ENCODE measurements at places on chromosomes 2 and 18. TPM values are rescaled to one million over a fixed set of nuclear protein-coding genes. Genes with fewer than 3 reads are reported as not detected.

The UGT1A5 gene
- total RNA-seq: not detected

The GPR55 gene
- total RNA-seq: 0.17 TPM

The ARPC2 gene
- 74.7 TPM for total RNA-seq

The SNRPD1 gene
- total RNA-seq: 10.7 TPM

GRCh38 chr2:1599301-1600085, 144.8 kb downstream of the PXDN start:
- DNase-seq: no peak

DNA sequence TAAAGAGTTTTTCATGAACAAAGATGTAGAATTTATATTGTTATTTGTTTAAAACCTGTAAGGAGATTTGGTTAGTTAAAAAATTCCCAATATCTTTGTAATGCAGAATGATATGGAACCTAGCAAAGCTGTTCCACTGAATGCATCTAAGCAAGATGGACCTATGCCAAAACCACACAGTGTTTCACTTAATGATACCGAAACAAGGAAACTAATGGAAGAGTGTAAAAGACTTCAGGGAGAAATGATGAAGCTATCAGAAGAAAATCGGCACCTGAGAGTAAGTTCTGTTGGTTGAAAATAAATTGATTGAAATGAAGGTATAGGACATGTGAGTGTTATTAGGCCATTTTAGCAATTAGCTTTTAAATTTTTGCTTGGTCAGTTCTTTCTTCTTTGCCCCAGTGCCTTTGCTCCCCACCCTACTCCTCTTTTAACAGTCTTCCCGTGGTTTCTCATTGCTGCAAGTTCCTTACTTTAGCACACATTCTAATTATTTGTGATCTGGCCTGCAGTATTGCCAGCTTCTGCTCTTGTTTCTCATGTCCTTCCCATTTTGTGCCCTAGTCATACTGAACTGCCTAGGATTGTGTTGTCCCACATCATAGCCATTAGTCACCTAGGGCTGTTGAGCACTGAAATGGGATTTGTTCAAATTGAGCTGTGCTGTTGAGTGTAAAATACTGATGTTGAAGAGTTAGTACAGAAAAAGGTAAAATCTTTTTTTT, 36.6 kb downstream of the VAPA start:
- DNase-seq: no peak

GRCh38 chr2:172998547-172999272, 76.9 kb upstream of the MAP3K20 start:
- no peak for DNase-seq

GRCh38 chr2:111975819-111976218, 77.4 kb downstream of the MERTK start:
- no peak for DNase-seq

GRCh38 chr2:110731064-110731463, 1.3 kb upstream of the ACOXL start:
- no peak for DNase-seq

- no peak for DNase-seq
These were observed 44.5 kb downstream of the COL3A1 start for GRCh38 chr2:189018631-189019030.

GRCh38 chr2:160890667-160891352, 269.4 kb upstream of the TANK start:
- no peak for DNase-seq

GRCh38 chr2:187500585-187501359, 52.7 kb upstream of the CALCRL start:
- DNase-seq: no peak

- DNase-seq: peak; percentile 84
These were observed 139.4 kb downstream of the WDSUB1 start for GRCh38 chr2:159146996-159147666.

GRCh38 chr18:7257426-7257740, 26.5 kb downstream of the LRRC30 start:
- no peak for DNase-seq

All from liver (tissue), 10 donors.